ENCODE measurements at places on chromosomes 6 and 20.

- no peak for DNase-seq
Measured at GRCh38 chr6:106536851-106537250, 92.4 kb downstream of the RTN4IP1 start.

DNA sequence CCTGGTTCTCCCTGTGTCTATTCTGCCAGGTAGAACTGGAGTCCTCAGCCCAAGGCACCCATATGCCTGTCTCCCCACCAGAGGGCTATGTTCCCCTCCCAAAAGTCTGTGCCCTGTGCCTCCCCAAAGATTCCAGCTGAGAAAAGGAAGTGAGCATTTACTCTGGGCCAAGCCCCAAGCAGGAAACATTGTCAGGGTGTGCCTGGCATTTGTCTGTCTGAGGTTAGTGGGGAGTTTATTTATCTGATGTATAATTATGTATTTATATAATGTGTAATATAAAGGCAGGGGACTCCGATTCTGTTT is 5.6 kb downstream of the GDF5 start:
- DNase-seq: no peak

GRCh38 chr6:41258196-41258493 is 28.3 kb downstream of the TREM1 start:
- DNase-seq: no peak

GRCh38 chr20:23584434-23585199 is 16.3 kb upstream of the CST9L start:
- no peak for DNase-seq

- no peak for DNase-seq
Measured at GRCh38 chr6:126071000-126071647, 84.8 kb downstream of the TRMT11 start.

- DNase-seq: no peak
Measured at GRCh38 chr6:138307352-138307751, 70.4 kb upstream of the SMIM28 start.

GRCh38 chr20:41170386-41171105 is 33.2 kb downstream of the PLCG1 start:
- no peak for DNase-seq

DNA sequence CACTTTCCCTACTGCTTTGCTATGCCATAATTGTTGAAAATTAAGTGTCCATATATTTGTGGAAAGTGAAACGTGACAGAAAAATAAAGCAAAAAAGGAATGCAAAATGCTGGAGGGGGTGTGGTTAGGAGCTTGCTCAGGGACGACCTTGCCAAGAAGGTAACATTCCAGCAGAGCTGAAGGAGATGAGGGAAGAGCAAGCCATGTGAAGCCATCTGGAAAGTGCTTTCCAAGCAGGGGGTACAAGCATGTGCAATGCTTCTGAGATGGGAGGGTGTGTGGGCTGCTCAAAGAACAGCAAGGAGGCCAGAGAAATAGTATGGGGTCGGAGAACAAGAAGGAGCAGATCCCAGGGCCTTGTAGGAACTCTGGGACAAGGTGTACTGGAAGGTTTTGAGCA is 161.7 kb downstream of the ISM1 start:
- no peak for DNase-seq

GRCh38 chr6:72382602-72383529 is 239.0 kb upstream of the KCNQ5 start:
- DNase-seq: no peak

DNA sequence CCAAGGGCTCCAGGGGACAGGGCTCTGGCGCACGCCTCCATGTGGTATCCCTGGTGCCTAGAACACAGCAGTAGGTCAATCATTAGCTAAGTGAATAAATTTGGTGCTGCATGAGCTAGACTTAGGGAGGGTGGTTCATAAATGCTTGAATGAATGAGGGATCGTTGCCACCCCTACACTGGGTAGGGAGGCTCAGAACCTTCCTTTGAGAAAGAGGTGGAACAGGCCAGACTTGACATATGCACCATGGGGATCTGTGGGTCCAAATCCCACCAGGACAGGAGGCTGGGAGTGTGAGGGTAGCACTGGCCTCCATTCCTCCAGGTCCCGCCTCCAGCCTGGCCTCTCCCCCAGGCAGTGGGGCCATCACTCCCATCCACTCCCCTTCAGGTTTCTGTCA is 13.8 kb downstream of the TEAD3 start:
- DNase-seq: no peak

DNA sequence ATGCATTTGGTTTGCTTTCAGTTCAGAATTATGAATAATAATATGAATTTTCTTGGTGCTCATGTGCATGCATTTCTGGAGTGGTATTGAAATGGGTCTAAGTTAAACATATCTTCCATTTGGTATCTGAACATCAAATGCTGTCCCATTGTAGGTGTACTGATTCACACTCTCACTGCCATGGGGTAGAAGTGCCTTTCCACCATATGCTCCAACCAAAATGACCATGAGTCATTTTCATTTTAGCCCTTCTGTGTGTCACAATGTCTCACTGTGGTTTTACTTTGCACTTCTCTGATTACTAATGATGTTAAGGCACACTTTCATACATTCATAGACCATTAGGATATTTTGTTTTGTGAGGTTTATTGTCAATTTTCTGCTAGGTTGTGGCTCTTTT is 211.9 kb downstream of the HAO1 start:
- DNase-seq: no peak
